ENCODE measurements at places on chromosomes 12 and 14.

DNA sequence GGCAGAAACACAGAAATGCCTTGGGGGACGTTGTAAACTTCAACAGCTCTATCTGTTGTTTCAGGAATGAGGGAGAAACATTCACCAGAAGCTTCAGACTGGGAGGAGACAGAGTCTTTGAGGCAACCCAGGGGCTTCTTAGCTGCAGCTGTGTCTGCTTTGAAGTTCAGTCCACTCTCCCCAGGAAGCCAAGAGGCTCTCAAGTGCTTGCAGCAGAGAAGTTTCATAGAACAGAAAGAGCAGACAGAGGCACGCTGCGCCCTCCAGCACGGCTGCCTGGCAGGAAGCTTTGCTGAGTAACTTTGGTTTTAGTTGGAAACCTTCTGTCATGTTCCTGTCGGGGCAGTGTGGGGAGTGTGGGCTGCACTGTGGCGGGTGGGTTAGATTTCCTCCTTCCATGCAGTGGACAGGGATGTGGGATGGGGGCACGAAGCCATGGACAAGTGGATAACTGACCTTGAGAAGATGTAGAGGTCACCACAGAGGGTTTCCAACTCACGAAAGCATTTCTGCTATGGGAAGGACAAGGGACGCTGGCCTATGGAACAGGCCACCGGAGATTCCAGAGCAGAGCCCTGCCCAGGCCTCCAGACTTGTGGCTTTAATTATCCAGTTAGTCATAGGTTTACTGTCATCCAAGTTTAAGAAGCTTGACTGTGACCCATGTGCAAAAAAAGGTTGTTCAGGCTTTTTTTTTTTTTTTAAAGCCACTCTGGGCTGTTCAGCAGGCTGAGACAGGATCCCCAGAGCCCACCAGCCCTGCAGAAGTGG, 107.7 kb downstream of the ARF6 start:
- no peak for DNase-seq

- DNase-seq = no peak
Observed at GRCh38 chr14:102737402-102738372, 39.6 kb upstream of the TRAF3 start.

GRCh38 chr12:109902891-109903418, 2.9 kb downstream of the TCHP start:
- no peak for DNase-seq

DNA sequence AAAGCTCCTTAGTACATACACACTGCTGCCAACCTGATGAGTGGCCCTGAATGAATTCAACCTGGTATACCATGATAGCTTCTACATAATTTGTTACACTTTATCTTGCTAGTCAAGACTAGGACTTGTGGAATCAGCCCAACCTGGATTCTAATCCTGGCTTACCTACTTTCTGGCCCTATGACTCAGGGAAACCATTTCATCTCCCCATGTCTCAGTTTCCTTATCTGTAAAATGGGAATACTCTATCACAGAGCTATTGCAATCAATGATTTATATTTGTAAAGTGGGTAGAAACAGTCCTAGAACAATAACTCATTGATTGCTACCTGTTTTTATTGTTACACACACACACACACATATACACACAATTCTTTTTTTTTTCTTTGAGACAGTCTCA, 6.5 kb upstream of the DUSP6 start:
- DNase-seq = no peak

GRCh38 chr14:59484639-59485175, 390 bp downstream of the JKAMP start:
- DNase-seq = no peak
